ENCODE measurements at places on chromosomes 1 and 21.

- DNase-seq: no peak
These were observed 52.0 kb downstream of the TAS1R2 start for GRCh38 chr1:18807334-18808063.

DNA sequence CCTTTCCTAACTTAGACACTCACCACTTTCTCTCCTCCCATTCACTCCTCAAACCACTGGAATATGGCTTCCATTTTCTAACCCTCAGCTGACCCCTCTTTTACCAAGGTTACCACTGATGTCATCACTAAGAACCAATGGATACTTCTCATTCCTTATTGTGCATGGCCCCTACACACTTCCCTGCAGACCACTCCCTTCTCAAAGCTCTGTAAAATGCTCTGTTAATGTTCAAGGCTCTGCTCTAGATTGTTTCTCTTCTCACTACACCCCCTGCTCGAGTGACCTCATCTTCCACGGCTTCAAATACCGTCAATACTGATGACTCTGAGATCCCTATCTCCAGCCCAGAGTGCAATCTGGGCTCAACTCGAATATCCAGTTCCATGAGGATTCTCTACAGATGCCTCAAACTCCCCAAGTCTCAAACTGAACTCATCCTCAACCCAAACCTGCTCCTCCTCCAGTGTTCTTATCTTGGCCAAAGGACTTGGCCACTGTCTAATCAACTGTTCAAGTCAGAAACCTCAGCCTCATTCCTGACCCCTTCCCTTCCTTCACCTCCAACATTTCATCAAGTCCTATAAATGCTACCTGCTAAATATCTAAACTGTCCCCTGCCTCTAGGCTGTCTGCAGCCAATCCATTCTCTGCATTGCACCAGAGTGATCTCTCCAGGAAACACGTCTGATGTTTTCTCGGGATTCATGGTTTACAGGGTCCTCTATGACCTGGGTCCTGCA, 41.3 kb upstream of the BMP8B start:
- peak; percentile 13 for DNase-seq

- no peak for DNase-seq
These were observed 16.9 kb downstream of the MGST3 start for GRCh38 chr1:165647970-165648369.

- peak; percentile 80 for DNase-seq
These were observed 3.3 kb downstream of the DPH5 start for GRCh38 chr1:101022294-101022693.

DNA sequence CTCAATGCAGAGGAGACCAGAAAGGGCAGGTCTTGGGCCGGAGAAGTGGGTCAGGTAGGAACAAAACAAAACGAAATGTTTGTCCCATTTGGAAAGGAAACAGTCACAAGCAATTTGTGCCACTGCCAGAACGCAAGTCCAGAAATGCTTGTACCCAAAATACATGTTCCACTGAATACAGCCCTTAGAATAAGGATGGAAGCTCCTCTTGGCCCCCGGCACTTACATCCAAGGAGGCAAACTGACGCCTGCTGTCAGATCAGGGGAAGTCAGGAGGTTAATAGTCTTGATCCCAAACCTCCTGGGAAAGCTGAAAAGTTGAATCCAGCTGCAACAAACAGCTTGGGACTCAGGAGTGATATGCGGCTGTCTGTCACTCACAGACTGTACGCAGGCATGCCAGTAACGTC, 75.9 kb upstream of the GALNT2 start:
- DNase-seq: no peak

DNA sequence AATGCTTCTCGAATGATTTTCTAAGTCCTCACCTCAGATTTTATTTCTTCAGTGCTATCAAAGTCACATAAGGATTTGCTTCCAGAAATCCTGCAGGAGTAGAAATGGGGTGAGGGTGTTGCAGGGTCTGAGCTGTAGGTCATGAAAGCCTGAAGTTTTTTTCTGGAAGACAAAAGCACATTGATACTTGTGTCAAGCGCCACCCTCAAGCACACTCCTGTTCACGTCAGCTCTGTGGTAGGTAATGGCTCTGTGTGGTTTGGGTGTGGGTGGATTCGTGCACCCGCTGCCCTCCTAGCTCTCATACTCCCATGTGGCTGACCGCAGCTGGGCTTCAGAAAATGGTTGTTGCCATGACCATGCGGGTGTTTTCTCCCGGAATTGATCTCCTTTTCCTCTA, 39.9 kb downstream of the AKNAD1 start:
- DNase-seq: peak; percentile 97

- no peak for DNase-seq
These were observed 15.8 kb downstream of the TSPAN2 start for GRCh38 chr1:115073298-115074087.

DNA sequence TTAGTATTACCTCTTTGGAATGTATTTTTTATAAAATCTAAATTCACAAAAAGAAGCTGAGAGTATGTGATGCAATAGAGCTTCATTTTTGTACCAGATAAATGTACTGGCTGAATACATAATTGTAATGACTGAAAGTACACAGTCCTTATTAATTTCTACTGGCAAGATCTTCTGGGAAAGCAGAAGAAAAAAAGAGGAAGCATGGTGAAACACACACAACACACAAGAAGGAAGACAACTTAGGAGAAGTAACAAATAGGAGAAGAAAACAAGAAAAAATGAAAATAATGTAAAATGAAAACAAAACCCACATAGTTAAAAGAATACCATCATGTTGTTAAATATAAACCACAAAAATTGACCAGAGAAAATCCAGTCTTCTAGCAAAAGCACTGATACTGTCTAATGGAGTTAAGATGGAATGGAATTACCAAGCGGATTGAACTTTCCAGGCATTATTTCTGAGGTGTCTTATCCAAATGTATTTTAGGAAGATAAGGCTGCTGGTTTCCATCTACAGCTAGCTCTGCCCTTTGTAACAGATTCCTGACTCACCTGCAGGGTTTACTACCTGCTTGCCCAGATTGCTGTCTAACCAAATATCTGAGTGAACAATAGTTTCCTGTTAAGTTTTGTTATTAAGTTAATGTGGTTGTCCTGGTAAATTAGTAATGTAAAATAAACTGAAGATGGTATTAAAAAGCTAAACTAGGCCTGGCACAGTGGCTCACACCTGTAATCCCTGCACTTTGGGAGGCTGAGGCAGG, 4.5 kb upstream of the COP1 start:
- no peak for DNase-seq

GRCh38 chr1:26190373-26190987, at the start of gene CATSPER4:
Gene CATSPER4, plus strand, starts transcription at chr1:26190602. Its CDS starts 26 bp downstream, at chr1:26190628.
- DNase-seq: peak; percentile 19

DNA sequence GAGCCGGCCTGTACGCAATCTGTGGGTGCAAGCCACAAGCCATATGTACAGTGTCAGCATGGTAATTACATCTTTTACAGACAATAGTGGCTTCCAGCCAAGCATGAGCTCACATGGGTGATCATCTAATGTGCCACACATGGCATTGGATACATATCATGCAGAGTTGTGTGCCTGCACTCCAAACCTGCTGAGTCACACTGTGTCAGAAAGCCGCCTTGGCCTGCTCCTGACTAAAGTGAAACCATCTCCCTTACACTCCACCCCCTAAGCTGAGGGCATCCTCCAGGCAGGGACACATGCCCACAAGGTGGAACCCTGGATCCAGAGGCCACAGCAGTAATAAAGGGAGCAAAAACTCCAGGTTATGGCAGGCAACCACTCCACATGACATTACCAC, 72.5 kb downstream of the KCNT2 start:
- DNase-seq: peak; percentile 62

- no peak for DNase-seq
These were observed 98.7 kb downstream of the OBSCN start for GRCh38 chr1:228306275-228307217.

GRCh38 chr1:235329139-235329902, 951 bp downstream of the GGPS1 start:
- DNase-seq: peak; percentile 56

DNA sequence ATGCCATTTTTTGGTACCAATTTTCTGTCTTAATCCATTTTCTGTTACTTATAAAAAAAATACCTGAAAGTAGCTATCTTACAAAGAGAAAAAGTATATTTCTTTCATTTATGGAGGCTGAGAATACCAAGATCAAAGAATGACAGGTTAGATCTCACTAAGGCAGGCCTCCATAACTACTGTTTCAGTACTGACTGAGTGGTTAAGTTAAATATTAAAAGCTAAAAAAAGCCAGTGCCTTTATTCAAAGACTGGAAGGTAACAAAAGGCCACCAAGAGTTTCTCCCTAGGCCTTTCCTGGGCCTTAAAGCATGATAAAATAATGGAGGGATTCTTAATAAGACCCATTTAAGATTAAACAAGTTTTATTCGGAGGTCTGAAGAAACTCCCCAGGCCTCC, 687.7 kb upstream of the ADGRL4 start:
- DNase-seq: no peak

DNA sequence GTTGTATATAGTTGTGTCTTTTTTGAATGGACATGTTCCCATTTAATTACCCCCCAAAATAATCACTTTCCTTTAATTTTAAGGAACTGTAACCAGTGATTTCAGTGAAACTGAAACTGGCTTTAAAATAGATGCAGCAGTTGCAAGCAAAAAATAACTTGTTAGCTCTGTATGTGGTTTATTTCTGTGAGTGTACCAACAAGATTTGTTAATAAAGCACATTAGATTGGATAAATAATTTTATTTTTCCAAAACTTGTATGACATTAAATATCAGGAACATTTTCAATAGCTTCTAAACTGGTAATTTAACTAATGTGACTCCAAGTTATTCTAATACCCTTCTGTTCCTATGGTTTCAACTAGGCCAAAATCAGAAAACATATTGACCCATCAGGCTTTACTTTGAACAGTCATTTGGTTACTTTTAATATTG, 184.3 kb upstream of the CACYBP start:
- no peak for DNase-seq

DNA sequence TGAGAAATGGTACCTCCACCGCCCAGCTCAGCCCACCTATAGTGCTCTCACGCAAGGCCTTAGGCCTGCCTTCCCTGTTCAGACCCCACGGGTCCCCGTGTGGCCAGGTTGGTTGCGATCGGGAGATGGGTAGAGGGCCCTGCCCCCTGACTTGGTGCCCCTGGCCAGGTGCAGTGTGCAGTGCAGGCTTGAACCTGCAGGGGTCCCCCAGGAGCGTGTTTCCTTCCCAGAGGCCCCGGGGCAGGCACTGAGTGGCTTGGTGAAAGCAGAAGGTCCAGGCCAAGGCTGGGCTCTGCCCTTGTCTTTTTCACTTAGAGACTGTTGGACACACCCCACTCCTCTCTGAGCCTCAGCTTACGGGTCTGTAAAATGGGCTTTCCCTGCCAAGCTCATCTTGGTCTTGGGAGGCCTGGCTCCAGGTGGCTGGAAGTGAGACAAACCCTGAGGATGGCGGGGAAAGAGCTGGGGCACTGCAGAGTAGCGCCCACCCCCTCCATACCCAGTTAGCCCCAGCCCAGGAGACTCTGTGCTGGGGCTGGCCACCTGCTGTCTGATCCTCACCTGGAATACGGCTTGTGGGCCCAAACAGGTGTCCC, 9.3 kb upstream of the HES5 start:
- DNase-seq: no peak

- DNase-seq: no peak
These were observed 3.7 kb upstream of the PADI4 start for GRCh38 chr1:17304151-17304825.

DNA sequence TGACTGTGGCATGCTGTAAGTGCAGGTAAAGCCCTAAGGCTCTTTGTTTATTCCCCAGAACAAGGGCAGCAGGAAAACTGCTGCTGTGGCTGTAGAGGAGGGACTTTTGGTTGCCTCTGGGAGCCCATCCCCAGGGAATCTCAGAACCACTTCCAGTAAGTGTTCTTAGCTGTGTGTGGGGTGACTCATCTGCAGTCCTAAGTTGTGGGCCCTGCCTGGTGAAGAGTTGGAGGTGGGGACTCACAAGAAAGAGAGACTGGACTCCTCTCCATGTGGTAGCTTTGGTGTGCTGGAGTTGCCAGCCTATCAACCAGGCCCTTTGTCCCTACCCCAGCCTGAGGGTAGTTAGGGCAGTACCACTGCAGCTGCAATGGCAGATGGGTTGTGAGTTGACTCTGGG, 24.0 kb upstream of the DENND1B start:
- DNase-seq: peak; percentile 91

GRCh38 chr1:241829468-241829867, 18.5 kb upstream of the EXO1 start:
- no peak for DNase-seq

GRCh38 chr1:174000371-174000770, 21.8 kb downstream of the RC3H1 start:
- DNase-seq: no peak

GRCh38 chr1:58249737-58250586, 296.6 kb downstream of the OMA1 start:
- peak; percentile 19 for DNase-seq

DNA sequence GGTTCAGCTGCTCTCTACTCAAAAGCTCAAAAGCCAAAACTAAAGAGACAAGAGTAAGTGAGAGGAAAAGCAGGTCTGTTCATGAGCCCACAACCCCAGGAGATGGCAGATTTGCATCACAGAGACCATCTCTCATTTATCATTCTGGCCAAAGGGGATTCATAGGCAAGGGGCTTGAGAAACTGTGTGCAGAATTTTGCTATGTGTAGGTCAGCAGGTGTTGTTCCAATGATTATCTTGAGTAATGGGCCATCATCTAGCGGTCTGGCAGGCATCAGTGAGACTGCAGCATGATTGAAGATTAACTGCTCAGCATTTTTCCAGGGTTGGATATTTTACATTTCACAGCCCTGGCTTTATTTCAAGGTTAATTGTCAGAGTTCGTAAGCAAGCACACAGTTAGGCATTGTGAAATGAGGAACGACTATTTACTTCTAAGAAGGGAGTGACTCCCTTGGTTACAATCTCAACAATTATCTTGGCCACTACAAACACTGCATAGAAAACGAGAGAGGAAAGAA, 1204.6 kb upstream of the TMPRSS15 start:
- DNase-seq: no peak

GRCh38 chr1:92663775-92664174, 121.1 kb downstream of the EVI5 start:
- no peak for DNase-seq

DNA sequence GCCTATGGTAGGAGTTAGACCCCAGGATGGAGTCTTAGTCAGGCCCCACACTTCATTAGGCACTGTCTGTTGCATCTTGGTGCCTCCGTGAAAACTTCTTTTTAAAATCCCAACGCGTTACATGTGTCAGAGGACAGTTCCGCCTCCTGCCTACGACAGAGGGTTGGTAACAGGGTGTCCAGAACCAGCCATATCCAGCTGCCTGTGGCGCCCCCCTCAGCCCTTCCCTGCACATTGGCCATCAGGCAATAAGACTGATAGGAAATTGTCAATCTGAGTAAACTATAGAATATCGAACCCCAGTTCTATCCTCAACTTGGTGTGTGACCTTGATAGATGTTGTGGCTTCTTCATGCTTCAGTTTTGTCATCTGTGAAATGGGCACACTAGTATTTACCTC, 108.6 kb upstream of the CSF3R start:
- DNase-seq: no peak

GRCh38 chr1:53559391-53559815, 100.2 kb downstream of the DMRTB1 start:
- DNase-seq: no peak

- no peak for DNase-seq
These were observed at the start of gene HOOK1 for GRCh38 chr1:59814901-59815825. Gene HOOK1, plus strand, starts transcription at chr1:59814949. Its CDS starts 169 bp downstream, at chr1:59815118.

- DNase-seq: peak; percentile 11
These were observed 296.0 kb downstream of the HHAT start for GRCh38 chr1:210624722-210625121.
